Hematopoietic multipotent progenitor cell treated with erythropoietin and hydrocortisone succinate and interleukin-3 and kit ligand, for 6 days (in vitro differentiated cells): ENCODE measurements at places on chromosomes 2 and 18.

DNA sequence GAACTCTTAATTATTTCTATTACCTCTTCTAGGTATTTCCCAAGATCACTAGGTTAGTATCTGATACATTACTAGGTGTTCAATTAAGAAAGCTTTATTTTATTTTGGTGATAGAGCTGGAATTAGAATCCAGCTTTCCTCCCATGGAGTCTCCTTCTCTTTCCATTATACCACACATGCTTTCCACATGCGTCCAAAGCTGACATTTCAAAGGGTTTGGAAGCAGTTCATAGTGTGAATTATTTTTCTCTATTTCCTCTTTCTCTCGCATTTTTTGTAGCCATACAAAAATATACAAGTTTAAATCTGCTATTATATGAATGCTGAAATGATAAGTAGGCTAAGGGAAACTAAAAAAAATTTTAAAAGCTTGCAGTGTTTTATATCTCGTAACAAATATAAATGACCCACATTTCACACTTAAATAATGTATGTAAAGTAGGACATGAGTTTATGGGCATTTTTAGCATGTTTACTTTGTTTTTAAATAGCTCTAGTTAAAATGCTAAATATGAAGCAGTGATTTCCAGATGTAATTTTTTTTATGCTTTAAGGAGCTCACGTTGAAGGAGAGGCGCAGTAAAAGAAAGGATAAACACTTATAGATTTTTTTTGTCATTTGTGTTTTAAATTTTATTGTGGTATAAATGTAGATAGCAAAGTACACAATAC is 20.1 kb downstream of the ZC3H6 start:
- no peak for DNase-seq

- DNase-seq = peak; percentile 41
Measured at GRCh38 chr2:126646026-126646425, 9.9 kb upstream of the GYPC start.

DNA sequence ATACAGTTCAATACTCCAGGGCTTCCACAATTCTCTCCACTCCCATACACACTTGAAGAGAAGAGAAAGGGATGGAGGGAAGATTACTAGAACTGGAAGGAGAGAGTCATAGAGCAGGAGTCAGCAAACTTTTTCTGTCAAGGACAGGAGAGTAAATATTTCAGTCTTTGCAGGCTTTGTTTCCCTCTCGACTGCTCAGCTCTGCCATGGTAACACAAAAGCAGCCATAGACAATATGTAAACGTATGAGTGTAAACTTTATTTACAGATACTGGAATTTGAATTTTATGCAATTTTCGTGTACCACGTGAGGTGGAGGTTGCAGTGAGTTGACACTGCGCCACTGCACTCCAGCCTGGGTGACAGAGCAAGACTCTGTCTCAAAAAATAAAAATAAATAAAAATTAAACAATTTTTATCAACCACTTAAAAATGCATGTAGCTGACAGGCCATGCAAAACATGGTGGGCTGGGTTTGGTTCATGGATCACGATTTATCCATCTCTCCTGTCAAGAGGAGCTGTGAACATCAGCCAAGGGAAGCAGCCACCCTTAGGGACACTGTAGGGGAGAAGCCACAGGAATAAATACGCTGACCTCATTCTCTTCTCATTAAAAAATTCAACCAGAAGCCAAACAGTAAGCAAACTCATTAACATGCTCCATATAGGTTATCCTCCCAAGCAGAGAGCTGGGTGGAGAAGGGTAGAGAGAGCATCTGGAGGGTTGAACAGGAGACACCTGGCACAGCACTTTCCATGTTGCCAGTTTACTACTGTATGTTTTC is 266.4 kb upstream of the FN1 start:
- no peak for DNase-seq

DNA sequence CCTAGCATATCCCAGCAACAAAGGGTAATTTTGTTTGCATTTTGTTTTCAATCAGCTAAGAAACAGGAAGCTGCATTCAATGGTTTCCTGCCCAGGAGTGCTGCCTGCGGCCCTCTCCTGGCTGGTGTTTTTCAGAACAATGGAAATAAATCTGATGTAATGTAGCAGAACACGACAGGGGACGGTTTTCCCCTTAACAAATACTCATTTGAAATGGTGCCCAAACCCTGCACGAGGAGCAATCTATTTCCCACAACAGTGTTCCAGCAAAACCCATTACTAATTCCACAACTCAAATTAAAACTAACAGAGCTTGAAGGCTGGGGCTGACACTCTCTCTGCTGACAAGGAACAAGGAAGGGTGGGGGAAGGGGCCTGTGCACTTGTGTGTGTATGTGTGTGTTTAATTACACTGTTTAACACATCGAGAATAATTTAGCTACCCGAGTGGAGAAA is 8.7 kb downstream of the CAPN13 start:
- peak; percentile 4 for DNase-seq

GRCh38 chr2:127220102-127220767 is at the start of gene CYP27C1:
TSS of gene CYP27C1 (minus strand) at chr2:127220299. CDS start at chr2:127220270, 29 bp downstream.
- peak; percentile 11 for DNase-seq
